Muscle of leg (tissue), 16 donors: ENCODE measurements at places on chromosomes 1 and 21. TPM values are rescaled to one million over a fixed set of nuclear protein-coding genes. Genes with fewer than 3 reads are reported as not detected.

RHCE gene
- total RNA-seq, result 0.44 TPM

GRCh38 chr1:8844501-8845006 is 27.1 kb upstream of the RERE start:
- H3K4me1 ChIP-seq, result peaks cover 48% of the 10 kb centered on the region
- peak; percentile 80 for DNase-seq
- H3K4me3 ChIP-seq, result no peak overlapping the region
- H3K27ac ChIP-seq, result peak overlapping the region; percentile 74

DNA sequence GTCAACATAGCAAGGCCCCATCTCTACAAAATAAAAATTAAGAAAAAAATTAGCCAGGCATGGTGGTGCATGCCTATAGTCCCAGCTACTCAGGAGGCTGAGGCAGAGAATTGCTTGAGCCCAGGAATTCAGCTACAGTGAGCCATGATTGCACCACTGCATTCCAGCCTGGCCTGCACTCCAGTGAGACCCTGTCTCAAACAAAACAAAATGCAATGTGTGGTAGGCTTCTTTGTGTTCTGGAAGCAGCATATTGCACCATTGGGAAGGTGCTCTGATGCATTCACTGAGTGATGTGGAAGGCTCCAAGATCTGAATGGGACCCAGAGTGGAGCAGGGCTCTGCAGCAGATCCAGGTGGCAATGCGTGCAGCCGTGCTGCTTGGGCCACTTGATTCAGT is 99.6 kb upstream of the COG2 start:
- H3K36me3 ChIP-seq, result no peaks in the 10 kb centered on the region
- no peak overlapping the region for H3K4me3 ChIP-seq
- no peak overlapping the region for H3K27ac ChIP-seq
- peaks cover 8% of the 10 kb centered on the region for H3K4me1 ChIP-seq

DNA sequence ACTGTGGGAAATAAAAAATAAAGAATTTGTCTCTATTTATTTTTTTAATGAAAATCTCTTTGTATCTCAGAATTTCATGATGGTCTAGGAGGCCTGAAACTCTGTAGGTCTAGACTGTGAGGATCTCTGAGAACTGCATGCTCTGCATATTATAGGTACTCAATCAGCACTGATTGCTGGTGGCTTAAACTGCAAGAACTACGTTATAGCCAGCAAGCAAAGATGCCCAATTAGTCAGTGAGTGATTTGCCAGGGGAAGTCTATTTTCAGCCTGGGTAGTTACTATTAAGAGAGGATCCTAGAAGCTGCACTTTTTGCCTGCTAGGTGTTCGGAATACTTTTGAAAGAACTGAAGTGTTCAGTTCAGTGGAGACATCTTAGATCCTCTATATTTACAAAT is 87.4 kb downstream of the GPR52 start:
- no peak for DNase-seq
- H3K27me3 ChIP-seq, result no peaks in the 10 kb centered on the region

- no peak for DNase-seq
- H3K27me3 ChIP-seq, result no peaks in the 10 kb centered on the region
- no peaks in the 10 kb centered on the region for H3K36me3 ChIP-seq
- H3K4me3 ChIP-seq, result no peak overlapping the region
Observed at GRCh38 chr1:64235181-64235580, 31.8 kb downstream of the UBE2U start.

DNA sequence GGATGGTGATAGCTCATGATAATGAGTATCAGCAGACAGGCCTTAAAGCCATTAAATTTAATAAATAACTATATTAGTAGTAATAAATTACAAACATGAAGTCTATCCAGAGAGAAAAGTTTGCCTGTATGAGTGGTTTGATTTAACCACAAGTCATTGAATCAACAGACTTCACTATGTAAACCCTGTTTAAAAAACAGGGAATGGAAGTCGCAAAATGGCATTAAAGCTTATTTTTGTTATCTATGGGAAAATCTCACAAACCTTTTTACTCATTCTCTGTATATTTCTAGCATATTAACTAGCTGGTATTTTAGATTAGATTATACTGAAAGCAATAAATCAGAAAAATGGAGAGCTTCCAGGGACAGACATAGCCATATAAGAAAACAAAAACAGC is 45.3 kb downstream of the SASS6 start:
- DNase-seq, result no peak
- H3K4me3 ChIP-seq, result no peak overlapping the region
- H3K27me3 ChIP-seq, result no peaks in the 10 kb centered on the region
- no peaks in the 10 kb centered on the region for H3K4me1 ChIP-seq
- H3K36me3 ChIP-seq, result peaks cover 2% of the 10 kb centered on the region
